ENCODE measurements at places on chromosomes 6 and 20.
A peak's percentile ranks its signal among the peaks of the same experiment; 100 is the strongest.

DNA sequence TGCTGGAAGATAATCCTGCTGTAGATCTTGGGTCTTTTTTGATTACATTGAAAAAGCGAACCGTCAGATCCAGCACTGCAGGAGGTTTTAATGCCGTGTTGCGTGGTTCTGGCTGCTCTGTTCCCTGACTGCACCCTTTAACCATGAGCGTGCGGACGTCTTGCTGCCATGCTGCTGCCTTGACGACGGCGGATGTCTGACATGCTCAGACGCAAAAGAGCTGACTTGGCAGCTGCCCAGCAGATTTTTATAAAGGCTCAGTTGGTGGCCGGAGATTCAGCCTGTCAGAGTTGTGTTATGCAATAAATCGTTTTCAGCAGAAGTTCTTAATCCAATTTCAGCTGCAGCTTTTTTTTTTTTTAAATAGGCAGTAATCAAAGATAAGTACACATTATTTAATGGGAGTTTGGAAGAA lies 119.4 kb downstream of the JARID2 start:
- peak; percentile 91 for DNase-seq

- peak; percentile 71 for DNase-seq
Measured at GRCh38 chr6:127420556-127420955, 38.6 kb downstream of the KIAA0408 start.

- DNase-seq: no peak
Measured at GRCh38 chr6:22010102-22010501, 286.7 kb downstream of the PRL start.

GRCh38 chr6:36755435-36756348 lies 58.1 kb downstream of the RAB44 start:
- DNase-seq: no peak

GRCh38 chr20:3874194-3874844 lies 14.9 kb upstream of the PANK2 start:
- DNase-seq: no peak

DNA sequence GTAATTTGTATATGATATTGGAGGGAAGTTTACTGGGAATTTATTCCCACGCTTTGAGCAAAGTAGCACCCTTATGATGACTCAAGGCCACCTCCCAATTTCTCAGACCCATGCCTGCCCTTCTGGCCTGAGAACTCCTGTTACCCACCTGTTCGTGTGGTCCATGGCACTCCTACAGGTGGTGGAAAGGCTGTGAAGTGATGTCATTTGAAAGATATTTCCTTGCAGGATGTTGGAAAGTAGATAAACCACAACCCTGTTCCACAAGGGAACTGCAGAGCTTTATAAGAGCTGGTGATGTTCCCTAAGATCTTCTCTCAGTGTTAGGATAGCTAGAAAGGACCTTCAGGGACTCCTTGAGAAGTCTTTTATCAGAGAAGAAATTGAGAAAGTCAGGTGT lies 70.5 kb downstream of the ADGRG6 start:
- no peak for DNase-seq

DNA sequence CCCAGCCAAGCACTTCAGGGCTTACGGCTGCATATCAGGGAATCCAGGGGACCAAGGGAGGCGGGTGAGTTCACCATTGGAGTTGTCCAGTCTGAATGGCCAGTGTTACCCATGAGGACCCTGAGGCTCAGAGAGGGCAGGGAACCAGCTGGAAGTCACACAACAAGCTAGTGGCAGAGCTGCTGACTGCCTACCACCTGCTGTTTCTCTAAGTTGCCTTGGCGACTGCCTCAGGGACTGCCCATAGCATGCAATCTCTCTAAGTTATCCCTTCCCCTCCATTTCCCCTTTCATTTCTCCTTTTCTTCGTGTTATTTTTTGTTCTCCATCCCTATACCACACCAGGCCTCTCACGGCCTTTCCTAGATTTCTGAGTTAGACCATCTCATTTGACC lies 71.8 kb upstream of the SIRPA start:
- DNase-seq: no peak

GRCh38 chr6:146651482-146651863 lies 52.7 kb downstream of the ADGB start:
- no peak for DNase-seq

DNA sequence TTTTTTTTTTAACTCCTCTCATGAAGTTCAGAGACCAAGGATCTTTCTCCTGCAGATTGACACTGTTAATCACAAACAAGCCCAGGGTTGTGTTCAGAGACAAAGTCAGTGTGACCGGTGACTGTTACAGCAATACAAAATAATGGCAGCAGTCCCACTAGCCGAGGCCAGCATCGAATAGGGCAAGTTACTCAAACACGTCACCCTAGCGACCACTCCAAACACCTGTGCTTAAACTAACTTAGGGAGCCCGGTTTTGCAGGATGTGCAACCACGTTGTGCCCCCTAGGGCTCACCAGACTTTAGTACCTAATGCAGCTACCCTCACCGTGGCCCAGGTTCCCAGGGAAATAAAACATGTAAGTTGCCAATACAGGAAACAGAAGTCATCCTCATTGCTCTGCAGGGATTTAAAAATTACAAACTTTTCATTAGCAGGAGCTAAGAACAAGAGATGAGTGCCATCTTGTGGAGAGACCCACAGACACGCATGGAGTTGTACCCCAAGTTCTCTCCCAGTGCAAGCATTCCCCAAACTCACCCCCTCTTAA lies 38.1 kb downstream of the FAM50B start:
- peak; percentile 45 for DNase-seq

- no peak for DNase-seq
Measured at GRCh38 chr6:33316603-33317418, 733 bp downstream of the ZBTB22 start.

DNA sequence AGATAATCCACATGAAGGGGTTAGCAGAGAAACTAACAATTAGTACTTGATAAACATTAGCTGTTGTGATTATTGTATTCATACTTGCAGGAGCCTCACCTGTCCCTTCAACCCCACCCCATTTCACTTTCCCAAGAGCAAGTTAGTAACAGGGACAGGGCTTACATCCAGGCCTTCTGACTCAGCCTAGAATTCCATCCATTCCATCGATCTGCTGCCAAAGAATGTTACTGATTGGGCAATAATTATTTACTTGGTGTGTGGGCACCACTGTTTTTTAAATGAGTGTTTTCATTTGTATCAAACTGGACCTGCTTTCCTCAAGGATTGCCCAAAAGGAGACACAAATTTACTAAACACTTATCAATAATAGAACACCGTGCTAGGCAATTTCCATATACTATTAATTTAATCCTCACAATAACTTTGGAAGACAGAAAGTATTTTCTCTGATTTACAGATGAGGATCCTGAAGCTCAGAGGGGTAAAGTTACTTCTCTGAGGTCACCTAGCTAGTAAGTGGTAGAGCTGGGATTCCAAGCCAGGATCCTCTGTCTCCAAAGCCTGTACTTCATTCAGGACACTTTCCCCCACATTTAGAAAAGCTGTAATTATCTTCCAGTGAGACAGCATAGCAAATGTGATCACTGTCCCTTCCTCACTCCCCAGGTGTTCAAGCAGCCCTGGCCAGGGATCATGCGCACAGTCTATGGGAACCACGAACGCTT lies 32.8 kb downstream of the GSS start:
- no peak for DNase-seq

Data from tongue (tissue), 3 donors.